ENCODE measurements at places on chromosomes 6 and 20.
A peak's percentile ranks its signal among the peaks of the same experiment; 100 is the strongest.

GRCh38 chr20:54557806-54558590 is 82.6 kb downstream of the DOK5 start:
- no peak for DNase-seq

DNA sequence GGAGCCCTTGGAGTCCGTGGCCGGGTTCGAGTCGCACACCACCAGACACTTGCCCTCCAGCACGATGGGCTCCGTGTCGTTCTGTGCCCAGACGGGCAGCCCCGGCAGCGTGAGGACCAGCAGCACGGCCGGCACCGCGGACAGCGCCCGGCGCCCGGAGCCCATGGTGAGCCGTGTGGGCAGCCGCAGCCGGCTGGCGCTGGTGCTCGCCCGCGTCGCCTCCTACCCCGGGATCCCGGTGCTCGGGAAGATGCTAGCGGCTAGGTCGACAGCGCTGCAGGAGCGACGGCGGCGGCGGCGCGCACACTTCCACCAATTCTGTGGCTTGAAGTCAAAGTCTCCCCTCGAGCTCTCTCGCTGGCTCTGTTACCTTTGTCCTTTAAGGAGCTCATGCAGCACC is 1.3 kb downstream of the CBLN4 start:
- DNase-seq: no peak

- peak; percentile 17 for DNase-seq
Measured at GRCh38 chr6:4647414-4648365, 128.5 kb upstream of the CDYL start.

DNA sequence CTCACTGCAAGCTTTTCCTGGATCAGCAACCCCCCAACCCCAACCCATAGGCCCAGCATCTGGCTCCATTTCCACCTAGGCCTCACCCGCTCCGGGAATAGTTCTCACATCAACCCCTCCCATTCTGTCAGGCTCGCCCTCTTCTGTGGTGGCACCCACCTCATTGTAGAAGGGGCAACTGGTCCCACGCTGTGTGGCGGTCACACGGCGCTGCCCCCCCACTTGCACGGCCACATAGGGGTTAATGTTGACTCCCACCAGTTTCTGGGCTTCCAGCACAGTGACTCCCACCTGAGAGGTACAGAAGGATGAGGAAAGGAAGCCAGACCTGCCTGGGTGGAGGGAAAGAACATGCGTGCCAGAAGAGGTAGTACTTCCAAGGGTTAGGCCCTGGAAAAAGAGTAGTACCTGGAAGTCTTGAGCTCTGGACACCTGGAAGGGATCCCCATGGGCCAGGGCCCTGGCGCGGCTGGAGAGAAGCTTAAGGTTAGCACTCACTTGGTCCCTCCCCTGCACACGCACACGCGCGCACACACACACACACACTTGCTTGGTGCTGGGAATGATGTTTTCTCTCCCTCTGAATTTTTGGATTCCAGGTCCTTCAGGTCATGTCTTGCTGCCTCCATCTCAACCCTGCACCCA is 12.7 kb upstream of the SPAG4 start:
- DNase-seq: no peak

DNA sequence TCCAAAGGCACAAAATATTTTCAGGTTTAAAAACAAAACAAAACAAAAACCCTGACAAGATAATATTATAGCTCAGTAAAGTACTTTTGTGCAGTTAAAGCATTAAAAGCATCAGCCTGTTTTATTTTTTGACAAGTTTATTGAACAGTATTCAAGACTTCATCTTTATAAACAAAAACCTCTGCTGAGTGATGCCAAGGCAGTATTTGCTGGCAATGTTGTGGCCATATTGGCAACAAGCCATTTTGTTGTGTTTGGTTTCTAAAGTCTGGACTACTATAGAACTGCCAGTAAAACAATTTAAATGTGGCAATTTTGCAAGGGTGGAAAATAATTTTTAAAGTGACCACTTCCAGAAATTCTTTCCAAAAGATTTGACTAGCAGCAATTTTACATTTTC is 15.9 kb downstream of the CPNE1 start:
- no peak for DNase-seq

- peak; percentile 24 for DNase-seq
Measured at GRCh38 chr6:89146718-89147700, 1.2 kb downstream of the PM20D2 start.

DNA sequence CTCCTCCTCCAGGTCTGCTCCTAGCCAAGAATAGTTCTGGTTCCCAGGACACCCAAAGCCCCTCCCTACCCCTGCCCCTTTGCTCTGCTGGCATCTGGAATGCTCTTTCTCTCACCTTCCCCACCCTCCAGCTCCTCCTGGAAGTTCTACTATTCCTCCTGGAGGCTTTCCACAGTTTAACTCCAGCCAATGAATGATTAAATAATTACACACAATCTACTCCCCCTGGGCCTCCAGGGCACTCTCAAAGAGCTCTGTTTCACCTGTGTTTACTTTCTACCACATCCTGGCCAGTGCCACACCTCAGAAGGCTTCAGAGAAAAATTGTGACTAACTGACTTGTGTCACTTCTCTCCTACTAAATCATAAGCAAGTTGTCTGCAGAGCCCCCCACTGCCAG is 36.2 kb downstream of the GCM1 start:
- DNase-seq: no peak

GRCh38 chr20:35088231-35089145 is 4.1 kb downstream of the TRPC4AP start:
- DNase-seq: no peak

DNA sequence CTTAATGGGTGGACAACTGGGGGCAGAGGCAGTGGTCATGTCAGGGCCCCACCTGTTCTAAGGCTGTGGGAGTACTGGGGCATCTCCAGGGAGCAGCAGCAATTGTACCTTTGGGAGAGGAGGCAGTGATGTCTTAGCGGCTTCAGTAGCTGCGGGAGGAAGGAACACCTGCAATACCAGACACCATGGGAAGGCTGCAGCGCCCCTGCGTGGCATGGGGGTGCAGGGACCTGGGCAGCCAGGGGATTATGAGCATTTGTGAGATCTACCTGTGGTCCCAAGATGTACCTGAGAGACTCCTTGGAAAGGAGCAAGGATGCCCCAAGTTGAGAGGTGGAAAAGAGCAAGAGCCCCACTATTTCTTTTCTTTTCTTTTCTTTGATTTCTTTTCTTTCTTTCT is 112.1 kb upstream of the GPR6 start:
- DNase-seq: no peak

DNA sequence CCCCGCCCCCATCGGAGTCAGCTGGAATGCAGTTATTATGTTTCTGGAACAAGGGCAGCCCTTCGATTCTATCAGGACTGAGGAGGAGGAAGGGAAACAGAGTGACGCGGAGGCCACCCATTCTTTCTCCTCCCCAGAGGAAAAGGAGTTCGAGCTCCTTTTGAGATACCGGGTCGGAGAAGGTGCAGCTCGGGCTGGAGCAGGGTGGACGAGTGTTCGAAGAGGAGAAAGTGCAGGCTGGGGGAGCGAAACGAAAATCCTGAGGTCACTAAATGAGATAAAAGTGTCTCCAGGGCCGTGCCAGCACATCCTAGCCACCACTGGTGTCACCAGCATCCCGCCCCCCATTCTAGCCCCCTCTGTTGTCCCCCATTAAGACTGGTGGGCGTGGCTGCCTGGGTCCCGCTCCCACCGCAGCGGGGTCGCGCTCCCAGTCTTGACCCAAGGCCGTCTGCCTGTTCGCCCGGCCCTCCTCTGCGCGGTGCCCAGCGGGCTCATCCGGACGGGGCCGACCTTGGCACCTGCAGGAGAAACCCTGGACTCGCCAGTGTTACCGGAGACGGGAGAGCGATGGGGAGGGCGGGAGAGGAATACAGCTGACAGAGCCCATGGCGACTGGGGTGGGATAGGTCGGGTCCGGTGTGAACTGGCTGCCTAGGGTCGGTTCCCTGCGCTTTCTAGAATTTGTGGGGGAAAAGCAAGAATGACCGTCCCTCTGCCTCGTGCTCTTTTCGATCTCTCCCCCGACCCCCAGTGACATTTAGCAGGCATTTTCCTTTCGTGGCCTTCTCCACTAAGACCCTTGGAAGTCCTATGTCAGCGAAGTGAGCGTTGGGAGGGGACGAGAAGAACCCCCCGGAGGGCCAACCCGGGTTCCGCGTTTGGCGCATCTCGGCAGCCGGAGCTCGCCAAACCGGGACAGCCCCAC is 16.2 kb downstream of the FOXA2 start:
- no peak for DNase-seq

- DNase-seq: no peak
Measured at GRCh38 chr6:139133262-139134063, 1.4 kb upstream of the HECA start.

- DNase-seq: no peak
Measured at GRCh38 chr6:166987930-166988329, 11.3 kb upstream of the CEP43 start.

GRCh38 chr6:42642794-42643193 is 79.0 kb downstream of the UBR2 start:
- no peak for DNase-seq

DNA sequence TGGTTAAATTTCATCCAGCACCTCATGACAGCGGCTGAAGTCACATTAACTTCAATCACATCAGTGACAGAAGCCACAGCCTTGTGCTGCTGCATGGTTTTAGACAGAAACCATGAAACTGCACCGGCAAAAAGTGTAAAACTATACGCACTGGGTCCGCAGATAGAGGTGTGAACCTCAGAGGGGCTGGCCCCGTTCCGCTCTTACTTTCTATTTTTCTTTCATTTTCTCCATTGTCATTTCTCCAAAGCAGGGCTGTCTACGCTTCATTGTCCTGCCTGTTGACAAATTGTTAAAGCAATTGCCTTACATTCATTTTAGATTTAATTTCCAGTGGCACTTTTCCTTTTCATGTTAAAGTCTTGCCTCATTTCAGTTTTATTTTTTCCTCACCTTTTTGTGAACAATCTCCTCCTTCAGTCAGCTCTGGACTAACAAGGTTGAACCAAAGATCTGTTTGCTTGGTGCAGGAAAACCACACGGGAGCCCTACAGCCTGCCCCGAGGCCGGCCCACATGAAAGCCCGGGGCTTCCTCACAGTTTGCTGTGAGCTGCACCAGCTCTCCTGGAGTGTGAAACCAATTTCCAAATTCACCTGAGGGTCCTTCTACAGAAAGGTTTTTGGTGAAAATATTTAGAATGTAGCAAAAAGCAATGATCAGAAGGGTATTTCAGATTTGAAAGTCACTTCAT is 63.7 kb downstream of the PRR18 start:
- peak; percentile 57 for DNase-seq

- DNase-seq: no peak
Measured at GRCh38 chr6:148304976-148305375, 37.7 kb upstream of the SASH1 start.

DNA sequence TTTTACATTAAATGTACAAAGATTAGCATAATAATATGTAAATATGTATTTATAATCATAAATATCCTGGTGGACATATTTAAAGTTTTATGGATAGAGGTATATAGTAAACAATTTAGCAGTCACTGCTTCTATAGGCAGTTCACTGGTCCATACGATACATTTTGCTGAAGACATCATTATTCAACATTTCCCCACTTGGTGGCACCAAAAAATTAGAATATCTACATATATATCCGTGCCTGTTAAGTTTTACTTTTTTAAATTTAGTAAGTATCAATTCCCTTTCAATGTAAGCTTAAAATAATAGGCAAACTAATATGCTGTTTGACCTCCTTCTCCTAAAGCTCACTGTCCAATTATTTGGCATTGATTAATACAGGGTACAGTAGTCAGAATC is 64.2 kb downstream of the LMBRD1 start:
- no peak for DNase-seq

Measured in activated CD4-positive, alpha-beta T cell treated with anti-CD3 and anti-CD28 coated beads, Interleukin-2, Interleukin-4, amounts not matched to agents 100 ng/mL and 50 ng/mL, durations not matched to agents 16 hours and 8 hours (primary cell).